ENCODE measurements at places on chromosomes 4 and X.

DNA sequence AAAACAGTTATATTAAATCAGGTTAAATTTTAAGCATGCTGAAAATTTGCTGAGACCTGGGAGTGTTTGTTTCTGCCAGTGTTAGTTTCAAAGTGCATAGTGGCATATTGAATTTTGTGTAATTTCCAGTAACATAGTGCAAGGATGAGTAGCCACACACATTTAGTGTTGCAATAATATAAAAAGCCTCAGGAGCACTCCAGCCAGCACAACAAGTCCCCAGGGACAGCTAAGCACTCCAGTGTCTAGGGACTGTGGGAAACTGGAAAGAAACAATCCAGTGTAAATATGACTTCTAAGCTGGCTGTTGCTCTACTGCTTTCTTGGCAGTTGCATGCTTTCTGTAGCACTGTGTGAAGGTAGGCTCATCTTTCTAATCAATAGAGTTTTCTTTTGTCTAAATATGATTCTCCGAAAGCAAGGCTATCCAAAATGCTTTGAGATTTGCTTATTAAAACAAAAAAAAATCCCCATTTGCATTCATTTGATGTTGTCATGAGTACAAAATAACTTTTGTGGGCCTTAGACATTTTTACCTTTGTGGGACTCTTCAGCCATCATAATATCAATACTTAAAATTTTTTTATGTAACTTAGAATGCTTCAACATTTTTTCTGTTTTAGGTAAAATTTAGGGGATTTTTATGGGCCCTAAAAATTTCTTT lies 24.2 kb upstream of the CXCL2 start:
- DNase-seq = no peak

GRCh38 chrX:50066318-50066937 lies 134.4 kb downstream of the AKAP4 start:
- no peak for DNase-seq

DNA sequence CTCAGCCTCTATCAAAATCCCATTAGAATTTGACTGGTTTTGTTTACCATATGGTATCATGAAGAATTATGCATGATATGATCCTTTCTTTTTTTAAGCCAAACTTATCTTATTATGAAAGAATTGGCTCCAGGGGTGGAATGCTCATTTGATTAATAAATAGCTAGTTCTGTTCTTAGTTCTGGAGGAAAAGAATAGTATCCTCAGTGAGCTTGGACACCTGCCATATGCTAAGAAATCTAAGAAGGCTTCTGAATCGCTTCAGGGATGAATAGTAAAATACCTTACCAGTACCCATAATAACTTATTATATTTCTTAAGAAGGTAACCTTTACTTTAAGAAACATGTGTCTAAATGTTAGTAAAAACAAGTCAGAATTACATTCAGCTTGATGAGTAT lies 803.6 kb downstream of the ADGRL3 start:
- no peak for DNase-seq

DNA sequence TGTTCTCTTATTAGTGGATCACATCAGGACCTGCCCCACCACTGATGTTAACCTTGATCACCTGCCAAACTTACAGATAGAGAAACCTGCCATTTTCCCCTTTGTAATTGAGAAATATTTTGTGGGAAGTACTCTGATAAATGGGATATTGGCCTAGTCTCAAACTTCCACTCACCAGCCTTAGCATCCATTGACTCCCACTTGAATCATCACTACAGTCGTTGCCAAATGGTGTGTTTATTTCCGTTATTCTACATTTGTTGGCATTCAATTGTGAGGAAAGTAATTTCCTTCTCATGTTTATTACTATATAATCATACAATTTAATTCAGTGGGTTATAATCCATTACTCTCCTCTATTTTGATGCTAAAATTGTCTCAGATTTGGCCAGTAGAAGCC lies 156.4 kb upstream of the CXCL13 start:
- no peak for DNase-seq

- no peak for DNase-seq
These were observed 18.1 kb upstream of the GDPD2 start for GRCh38 chrX:70405003-70405402.

GRCh38 chr4:111136438-111136837 lies 513.6 kb upstream of the PITX2 start:
- no peak for DNase-seq

DNA sequence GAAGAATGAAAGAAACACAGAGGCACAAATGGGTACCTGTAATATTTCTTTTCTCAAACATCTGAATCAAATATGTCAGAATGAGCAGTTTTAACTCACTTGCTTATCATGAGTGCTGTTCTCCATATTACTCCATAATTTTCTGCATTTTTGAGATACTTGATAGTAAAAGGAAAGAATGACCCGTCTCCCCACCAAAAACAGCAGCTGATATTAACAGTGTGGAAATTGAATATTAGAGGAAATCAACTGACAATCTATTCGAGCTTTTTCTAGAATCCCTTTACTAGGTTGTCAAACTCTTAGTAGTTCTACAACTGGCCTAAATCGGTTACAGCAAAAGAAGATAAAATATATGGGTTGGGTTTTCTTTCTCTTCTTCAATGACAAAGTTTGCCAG lies 49.9 kb upstream of the HELT start:
- DNase-seq = no peak
